Activated T-cell treated with anti-CD3 and anti-CD28 coated beads, Interleukin-2, amount 50 U/mL, for 24 hours (primary cell): ENCODE measurements at places on chromosomes 13 and 19.
A peak's percentile ranks its signal among the peaks of the same experiment; 100 is the strongest.

DNA sequence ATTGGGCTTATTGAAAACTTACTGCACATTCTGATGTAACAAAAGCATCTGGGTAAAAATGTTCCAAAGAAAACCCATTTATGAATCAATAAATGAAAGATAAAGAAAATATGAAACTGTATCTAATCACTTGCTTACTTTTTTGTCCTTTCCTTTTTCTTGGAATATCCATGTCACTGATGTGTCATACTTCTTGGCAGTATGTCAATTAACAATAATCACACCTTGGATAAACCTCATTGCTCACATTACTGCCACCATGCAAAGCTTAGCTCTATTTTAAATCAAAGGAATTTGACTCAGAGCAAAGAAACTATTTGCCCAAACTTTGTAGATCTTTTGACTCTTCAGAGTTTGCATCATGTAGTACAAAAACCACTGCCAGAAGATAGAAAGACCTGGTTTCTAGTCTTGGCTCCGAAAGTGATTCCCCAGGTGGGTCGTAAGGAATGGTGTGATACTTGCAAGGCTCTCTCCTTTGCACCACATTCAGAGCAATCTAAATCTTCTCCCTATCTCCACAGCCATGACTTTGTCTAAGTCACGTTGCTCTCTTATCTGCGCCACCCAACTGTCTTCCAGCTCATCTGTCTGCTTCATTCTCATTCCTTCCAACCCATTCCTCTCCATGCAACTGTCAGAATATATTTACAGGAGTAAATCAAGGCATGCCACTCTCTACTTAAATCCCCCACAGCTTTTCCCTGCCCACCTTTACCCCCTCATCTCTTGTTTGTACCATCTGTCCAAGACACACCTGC is 311.9 kb downstream of the COG6 start:
- DNase-seq = no peak

- DNase-seq = no peak
These were observed 80.4 kb upstream of the TEX29 start for GRCh38 chr13:111239764-111240670.

GRCh38 chr13:40648841-40649240 is 17.6 kb downstream of the FOXO1 start:
- DNase-seq = no peak

GRCh38 chr19:974564-975257 is 9.4 kb upstream of the WDR18 start:
- no peak for DNase-seq

- DNase-seq = no peak
These were observed 4.6 kb upstream of the PNMA8A start for GRCh38 chr19:46475986-46476385.

DNA sequence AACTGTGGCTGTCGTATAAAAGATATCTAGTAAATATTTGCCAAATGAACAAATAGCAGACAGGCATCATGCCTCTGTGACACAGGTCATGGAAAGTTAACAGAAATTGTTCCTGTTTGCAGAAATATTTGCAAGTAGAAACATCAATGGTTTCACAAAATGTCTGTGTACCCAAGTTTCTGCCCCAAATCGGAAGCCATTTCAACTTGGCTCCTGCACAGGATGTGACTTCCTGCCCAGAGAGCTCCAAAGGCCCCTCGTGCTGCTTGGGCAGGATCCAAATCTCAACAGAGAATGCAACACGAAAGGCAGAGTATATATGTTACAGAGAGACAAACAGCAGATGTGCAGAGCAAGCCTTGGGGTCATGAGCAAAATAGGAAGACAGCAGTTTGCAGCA is 95.5 kb upstream of the SERP2 start:
- DNase-seq = no peak

DNA sequence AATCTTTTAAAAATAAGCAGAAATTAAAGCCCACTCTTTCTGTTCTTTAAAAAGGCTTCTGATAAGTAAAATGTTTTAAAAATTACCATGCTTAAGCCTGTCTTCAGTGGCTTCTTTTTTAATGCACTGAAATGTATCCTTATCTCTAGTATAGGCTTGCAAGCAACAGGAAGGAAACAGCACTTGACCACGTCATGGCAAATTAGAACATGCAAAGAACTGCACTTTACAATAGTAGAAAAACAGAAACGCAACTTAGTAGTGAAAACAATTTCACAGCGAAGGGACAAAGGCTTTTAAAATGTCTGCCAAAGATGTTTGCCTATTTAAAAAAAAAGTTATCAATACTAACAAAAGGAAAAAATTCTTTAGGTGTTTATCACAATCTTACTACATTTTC is 36.3 kb downstream of the ELF1 start:
- DNase-seq = no peak

- no peak for DNase-seq
These were observed 159.8 kb downstream of the CYSLTR2 start for GRCh38 chr13:48813518-48813917.

DNA sequence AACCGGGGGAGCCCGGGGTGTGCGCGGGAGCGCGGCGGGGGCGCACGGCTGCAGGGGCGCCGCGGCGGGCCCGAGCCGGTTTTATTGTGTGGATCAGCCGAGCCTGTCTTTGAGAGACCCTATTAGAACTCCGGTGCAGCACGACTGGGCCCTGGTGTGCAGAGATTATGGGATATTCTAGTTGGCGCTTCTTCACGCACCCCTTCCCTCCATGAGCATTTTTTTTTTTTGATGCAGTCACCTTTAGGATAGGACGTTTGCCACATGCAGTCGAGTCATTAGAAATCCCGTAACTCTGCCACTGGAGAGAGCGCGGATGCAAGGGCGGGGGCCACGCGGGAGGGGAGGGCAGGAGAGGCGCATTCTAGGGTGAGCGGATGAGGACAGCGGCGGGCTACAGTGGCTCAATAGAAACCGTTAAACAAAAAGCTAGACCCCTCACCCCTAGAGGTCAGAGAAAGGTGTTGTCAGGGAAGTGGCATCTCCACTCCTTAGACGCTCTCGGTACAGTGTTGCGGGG is 3.7 kb downstream of the FGF9 start:
- peak; percentile 55 for DNase-seq

GRCh38 chr13:76883236-76883635 is 3.0 kb downstream of the KCTD12 start:
- no peak for DNase-seq
